ENCODE measurements at places on chromosomes 5 and 9.

- no peak for DNase-seq
Observed at GRCh38 chr5:17255471-17256021, 38.1 kb downstream of the BASP1 start.

DNA sequence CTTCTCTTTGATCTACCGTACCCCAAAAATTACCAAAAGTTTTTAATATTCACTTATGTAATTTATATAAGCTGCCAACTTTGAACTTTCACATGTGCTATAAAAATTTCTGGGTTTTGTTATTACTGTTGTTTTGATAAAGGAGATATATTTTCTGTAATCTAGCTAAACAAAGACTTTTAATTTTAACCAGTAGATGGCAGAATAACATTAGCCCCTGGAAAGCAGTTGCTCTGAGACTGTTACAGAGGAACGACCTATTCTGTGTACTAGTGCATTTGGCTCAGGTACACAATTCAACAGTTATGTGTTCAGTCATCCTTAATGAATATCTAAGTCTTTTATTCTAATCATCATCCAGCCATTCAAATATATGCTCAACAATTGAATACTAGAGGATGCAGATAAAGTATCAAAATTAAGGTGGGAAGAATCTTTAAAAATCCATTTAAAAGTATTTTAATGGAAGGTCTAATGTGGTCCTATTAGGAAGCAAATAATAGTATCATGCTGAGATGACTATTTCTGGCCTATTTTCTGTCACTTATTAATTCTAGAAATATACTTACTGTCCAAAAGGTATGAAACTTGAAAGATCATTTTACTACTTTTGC lies 8.6 kb downstream of the KLHL9 start:
- DNase-seq: no peak

DNA sequence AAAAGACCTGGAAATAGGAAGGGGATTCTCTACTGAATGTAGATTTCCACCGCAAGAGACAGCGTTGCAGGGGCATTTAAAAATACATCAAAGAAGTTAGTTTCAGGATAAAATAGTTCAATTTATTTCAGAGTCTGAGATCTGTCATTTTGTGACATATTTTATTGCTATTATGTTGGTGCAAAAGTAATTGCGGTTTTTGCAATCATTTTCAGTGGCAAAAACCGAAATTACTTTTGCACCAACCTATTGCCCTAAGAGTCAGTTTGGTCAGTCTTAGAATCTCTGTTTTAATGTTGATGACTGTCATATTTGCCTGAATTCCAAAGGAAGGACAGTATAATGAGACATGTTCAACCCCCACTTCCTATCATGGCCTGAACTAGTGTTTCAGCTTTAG lies 219.5 kb upstream of the CDH10 start:
- DNase-seq: no peak

- DNase-seq: no peak
Observed at GRCh38 chr9:1001838-1002237, 25.4 kb downstream of the DMRT3 start.
